Activated CD4-positive, alpha-beta T cell treated with anti-CD3 and anti-CD28 coated beads, Interleukin-2, amount 10 ng/mL, durations not matched to agents 7 days and 5 days (primary cell): ENCODE measurements at places on chromosomes 5 and 9.
A peak's percentile ranks its signal among the peaks of the same experiment; 100 is the strongest.

- peak; percentile 81 for DNase-seq
These were observed 92.3 kb downstream of the LMX1B start for GRCh38 chr9:126705767-126706697.

GRCh38 chr5:55551358-55551757, 16.6 kb upstream of the PLPP1 start:
- no peak for DNase-seq

DNA sequence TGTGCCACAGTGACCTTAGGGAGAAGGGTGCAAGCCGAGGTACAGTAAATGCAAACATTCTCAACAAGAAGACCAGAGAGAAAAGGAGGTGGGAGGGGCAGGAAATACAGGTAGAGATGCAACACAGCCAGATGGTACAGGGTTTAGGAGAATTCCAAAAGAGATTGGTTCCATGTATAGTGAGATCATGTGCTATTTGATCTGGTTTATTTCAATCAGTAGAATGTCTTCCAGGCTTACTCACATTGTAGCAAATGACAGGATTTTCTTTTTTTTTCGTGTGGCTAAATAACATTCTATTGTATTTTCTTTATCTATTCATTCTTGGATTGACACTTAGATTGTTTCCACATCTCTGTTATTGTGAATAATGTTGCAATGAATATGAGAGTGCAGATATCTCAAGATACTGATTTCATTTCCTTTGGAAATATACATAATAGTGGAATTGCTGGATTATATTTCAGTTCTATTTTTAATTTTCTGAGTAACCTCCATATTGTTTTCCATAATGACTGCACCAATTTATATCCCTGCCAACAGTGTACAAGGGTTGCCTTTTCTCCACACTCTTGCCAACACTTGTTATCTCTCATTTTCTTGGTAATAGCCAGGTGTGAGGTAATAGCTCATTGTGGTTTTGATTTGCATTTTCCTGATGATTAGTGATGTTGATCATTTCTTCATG, 107.8 kb upstream of the GAS1 start:
- DNase-seq, result no peak

DNA sequence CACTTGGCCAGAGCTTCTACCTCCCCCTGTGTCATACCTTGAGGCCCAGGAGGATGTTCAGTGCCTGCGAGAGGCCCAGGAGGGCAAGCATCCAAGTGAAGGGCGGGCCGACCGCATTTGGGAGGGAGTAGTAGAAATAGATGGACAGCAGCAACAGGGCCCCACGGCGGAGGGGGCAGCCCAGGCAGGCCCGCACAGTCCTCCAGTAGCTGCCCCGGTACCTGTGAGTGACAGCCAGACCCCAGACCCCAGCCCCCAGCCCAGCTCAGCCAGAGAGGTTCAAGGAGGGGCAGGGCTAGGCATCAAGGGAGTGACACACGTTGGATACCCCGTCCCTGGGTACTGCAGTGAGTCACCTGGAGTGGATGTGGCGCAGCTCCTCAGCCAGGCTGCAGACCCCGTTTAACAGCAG, 1.4 kb downstream of the STING1 start:
- no peak for DNase-seq

- peak; percentile 24 for DNase-seq
These were observed 828 bp downstream of the ZSWIM6 start for GRCh38 chr5:61332851-61333320.

DNA sequence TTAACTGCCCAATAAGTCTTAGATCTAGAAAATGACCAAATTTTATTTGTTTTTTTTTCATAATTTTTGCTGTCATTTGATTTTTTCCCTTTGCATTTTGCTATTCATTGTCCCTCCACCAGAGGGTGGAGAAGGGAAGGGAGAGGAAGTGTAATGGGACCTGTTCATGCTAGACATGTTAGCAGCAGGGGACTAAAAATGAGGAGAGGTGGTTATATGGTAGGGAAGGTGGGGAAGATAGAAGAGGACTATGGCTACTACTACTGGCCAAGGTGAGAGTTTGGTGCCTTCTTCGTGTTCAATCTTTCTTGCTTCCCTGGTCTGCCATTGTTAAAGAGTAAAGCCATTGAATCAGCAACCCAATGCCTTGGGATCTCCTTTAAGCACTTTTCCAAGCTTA, 6.4 kb downstream of the GRIA1 start:
- DNase-seq, result no peak

DNA sequence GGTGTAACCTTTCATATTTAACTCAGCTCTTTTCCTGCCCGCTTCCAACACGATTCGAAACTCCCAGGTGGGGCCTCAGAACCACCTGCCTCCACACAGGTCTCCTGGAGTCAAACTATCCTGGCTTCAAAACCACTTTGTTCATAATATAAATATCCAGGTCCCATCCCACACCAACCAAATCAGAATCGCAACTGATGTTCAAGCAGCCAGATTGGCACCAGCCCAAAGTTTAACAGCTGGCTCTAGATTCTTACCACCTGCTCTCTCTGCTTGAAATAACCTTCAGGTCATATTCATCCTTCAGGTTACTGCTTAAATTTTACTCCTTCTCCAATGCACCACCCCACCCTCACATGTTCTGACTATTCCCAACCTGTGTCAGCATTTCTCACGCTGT, 231.4 kb upstream of the TRPM3 start:
- no peak for DNase-seq

- no peak for DNase-seq
These were observed 38.3 kb downstream of the FNIP1 start for GRCh38 chr5:131758520-131758900.

DNA sequence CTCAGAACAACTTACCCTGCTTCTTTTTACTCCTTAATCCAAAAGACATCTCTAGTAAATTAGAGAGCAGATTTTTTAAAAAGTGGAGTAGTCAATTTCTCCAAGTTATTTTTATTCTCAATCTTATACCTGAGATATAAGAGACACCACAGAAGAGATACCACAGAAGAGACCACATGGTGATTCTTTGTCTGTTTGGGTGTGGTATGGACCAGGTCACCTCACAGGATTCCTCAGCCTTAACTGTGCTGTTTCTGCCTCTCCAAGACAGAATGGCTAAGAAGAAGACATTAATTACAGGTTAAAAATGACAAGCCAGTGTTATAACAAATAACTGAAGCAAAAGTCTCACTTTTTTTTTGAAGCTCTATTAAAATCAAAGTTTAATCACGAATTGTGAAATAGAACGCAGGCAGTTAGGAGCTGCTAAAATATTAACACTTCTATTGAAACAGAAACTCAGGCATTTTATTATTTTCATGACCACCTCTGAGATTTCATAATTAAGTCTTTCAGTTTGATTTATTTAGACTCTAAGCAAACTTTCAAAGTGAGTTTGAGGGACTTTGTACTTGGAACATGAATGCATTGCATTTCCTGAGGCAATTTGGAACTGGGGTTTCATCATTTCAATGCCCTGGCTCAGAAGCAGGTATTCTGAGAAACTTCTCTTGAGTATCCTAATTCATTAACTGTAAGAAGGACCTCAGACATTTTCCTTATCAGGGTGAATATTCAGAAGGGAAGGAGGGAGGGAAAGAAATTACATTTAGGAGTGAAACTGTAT, 280.7 kb downstream of the KCTD16 start:
- no peak for DNase-seq

DNA sequence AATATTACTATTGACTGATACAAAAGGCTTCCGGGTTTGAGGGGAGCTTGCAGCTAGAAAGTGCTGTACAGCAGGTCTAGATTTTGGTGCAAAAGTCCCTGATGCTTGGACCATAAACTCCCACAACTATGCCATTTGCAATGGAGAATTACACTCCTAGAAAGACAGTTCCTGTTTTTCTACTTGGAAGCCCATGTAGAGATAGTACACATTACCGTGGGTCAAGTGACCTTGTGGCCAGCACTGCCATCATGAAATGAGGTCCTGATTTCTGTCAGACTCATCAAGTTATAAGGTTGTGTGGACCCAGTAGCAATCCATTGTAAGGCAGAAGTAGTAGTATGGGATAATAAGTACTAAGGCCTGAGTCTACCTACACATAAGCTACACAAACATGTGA, 42.8 kb upstream of the TNFSF8 start:
- DNase-seq, result no peak

- DNase-seq, result no peak
These were observed 87.4 kb downstream of the NRG2 start for GRCh38 chr5:139955616-139956273.

DNA sequence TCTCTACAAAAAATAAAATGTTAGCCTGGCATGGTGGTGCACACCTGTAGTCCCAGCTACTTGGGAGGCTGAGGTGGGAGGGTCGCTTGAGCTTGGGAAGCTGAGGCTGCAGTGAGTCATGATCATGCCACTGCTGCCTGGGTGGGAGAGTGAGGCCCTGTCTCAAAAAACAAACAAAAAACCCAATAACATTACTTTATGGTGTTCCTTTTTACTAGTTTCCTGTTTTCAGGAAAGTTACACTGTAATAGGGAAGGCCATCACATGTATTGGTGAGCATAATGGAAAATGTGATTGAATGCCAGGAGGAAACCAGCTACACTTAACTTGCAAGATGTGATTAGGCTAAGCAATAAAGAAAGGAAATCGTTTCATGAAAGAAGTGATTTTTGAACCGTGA, 42.7 kb downstream of the SV2C start:
- DNase-seq, result no peak

- no peak for DNase-seq
These were observed 88.1 kb downstream of the SLC24A2 start for GRCh38 chr9:19700699-19701098.

GRCh38 chr9:115766370-115766955, 387.1 kb upstream of the PAPPA start:
- no peak for DNase-seq

DNA sequence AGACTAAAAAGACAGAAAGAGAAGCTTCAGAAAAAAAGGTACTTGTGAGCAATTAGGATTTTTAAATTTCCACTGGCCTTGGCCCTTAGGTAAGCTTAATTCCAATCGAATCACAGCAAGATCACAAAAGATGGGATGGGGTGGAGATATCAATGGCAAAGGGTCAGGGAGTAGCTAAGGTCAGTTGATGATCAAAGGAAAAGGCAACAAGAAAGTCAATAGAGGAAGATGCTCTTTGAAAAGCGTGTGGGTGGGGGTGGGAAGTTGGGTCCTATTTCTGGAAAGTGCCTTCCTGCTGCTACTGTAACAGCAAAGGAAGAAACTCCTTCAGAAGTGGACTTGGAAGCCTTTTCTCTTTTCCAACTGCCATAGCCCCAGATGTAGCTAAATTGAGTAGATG, 7.3 kb downstream of the C1QTNF3 start:
- DNase-seq, result no peak

GRCh38 chr5:148933903-148934432, 107.6 kb downstream of the ADRB2 start:
- no peak for DNase-seq

- no peak for DNase-seq
These were observed 69.4 kb upstream of the ACTBL2 start for GRCh38 chr5:57552033-57552432.
